T-helper 1 cell (primary cell): ENCODE measurements at places on chromosomes 5 and 9.

- DNase-seq: peak; percentile 49
Measured at GRCh38 chr9:133142684-133143622, 20.8 kb downstream of the GBGT1 start.

- no peak for DNase-seq
Measured at GRCh38 chr5:102368392-102368791, 72.3 kb upstream of the SLCO4C1 start.

GRCh38 chr9:8365029-8365428 is 565.5 kb upstream of the DMAC1 start:
- no peak for DNase-seq

DNA sequence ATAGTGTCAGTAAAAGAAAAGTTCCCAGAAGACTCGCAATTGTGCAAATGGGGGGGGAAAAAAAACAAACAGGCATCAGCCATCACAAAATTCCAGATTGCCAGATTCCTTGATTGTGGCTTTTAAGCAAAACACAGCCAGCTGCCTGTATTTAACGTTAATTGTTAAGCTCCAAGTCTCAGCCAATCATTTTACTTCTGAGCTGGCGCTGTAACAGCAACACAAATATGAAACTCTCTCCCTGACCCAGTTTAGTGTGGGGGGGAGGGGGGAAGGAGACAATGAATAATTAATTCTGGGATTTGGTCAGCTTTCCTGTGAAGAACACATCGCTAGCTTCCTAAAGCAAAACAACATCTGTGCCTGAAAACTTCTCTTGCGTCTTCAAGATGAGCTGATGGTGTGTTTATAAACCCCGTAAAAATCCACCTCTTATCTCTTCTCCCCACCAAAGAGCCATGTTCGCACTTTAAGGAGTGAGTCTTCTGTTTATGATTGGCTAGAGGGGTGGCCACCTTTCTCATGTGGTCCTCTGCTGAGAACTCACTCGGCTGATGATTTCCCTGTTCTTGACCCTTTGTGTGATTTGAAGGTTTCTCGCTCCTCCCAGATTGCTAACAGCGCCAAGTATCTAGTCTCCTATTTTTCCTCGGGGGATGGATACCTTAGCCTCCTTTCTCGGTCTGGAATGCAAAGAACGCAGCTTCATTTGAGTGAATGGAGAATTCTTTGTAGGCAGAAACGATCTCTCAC is 160.2 kb upstream of the DAPK1 start:
- no peak for DNase-seq

- peak; percentile 74 for DNase-seq
Measured at GRCh38 chr5:80082731-80083100, 47.6 kb downstream of the THBS4 start.

DNA sequence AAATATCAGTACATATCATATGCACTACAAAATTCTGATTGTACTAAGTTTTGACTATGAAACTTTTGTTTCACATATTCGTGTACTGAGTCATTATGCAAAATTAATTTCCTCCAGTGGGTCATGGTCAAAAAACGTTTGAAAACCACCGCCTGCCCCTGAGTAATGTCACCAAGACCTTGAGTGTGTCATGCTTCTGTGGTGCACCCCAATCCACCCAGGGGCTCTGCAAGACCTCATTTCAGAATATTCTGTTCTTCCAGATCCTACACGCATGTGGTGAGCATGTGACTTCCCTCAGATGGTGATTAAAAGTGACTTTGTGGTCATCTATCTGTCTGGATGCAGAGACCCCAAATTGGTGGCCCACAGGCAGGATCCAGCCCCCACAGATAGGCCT is 31.0 kb downstream of the ABLIM3 start:
- DNase-seq: no peak
